ENCODE measurements at places on chromosomes 5 and 9.

DNA sequence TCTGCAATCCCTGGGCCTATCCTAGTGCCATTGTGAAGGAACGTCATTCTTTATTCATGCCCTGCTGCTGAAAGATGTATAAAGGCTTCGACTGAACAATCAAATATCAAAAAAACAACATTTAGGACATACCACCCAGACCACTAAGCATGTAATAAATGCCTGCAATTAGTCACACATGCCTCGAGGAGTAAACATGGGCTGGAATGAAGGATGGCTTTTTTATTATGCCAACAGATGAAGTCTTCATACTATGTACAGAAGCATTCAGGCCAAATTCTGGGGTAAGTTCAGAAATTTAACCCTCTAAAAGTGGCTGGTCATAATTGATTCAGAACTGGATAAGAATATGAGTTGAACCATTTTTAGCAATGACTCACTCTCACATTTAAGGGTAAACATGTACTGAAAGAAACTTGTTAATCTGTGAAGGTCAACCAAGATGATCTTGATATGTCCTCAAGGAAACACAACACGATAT is 38.1 kb downstream of the FAM240B start:
- DNase-seq = no peak

DNA sequence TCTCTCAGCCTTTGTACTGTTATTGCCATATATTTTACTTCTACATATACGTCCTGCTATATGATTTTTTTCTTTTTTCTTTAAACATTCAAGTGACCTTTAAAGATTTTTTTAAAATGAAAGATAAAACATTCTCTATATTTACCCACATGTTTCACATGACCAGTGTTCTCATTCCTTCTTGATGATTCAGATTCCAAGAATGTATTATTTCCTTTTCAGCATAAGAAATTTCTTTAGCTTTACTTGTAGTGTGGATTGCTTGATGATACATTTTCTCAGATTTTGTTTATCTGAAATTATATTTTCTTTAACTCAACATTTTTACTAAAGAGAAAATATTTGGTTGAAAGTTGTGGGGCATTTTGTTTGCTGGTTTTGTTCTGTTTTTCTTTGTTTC is 792.1 kb downstream of the BRINP1 start:
- DNase-seq = no peak

- DNase-seq = no peak
Observed at GRCh38 chr9:106467113-106467864, 395.7 kb upstream of the ZNF462 start.

GRCh38 chr9:100785946-100786345 is 208.1 kb downstream of the CAVIN4 start:
- no peak for DNase-seq

GRCh38 chr5:129438322-129438721 is 21.8 kb upstream of the ADAMTS19 start:
- no peak for DNase-seq

DNA sequence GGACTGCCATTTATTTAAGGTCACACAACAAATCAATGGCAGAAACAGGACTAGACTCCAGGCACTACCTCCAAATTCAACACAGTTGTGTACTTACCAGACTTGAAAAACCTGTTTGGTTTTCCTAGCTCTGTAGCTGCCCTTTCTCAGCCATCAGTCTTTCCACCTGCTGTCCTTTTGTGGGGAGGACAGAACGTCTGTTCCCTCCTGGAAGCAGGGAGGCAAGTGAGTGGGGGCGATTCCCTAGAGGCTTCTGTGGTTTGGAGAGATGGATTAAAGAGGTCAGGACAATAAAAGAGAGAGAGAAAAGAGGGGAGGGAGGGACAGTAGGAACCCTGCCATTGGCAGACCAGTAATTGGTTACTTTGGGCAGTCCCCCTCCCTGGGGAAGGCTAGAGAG is 14.7 kb downstream of the ASTN2 start:
- DNase-seq = no peak

DNA sequence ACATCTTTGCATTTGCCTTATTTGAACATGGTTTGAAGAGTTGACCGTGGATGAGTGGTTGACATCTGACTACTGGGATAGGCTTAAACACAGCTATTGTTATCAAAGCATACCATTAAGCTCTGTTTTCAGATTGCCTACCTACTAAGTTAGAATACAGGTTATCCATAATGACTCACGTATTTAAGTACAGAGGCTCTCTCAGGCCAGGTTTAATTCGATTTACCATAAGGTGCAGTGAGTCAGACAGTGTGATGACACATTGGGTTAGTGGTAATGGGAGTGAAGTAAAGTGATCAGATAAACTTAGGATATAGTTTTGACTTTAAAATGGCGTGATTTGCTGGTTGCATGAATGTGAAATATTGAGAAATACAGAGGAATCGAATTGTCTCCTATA is 732.0 kb upstream of the CTNND2 start:
- DNase-seq = no peak
